ENCODE measurements at places on chromosomes 6 and 20.

DNA sequence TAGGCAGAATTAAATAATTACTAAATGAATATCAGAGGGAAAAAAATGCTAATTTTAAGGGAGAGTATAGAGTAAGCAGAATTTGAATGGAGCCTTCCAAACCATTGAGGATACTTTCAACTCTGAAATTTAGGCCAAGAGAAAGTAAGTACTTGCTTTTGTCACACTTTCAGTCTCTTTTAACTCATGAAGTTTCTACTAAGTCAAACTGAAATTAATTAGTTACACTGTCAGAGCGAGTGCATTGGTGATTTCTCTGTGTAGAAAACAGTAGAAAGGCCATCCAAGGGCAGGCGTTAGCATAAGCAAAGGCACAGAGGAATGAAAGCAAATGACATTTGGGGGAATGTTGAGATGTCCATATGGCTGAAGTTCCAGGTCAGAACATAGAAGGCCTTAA, 92.9 kb downstream of the PLEKHG1 start:
- no peak for DNase-seq

GRCh38 chr6:135796643-135797305, 54.7 kb upstream of the PDE7B start:
- DNase-seq: no peak

DNA sequence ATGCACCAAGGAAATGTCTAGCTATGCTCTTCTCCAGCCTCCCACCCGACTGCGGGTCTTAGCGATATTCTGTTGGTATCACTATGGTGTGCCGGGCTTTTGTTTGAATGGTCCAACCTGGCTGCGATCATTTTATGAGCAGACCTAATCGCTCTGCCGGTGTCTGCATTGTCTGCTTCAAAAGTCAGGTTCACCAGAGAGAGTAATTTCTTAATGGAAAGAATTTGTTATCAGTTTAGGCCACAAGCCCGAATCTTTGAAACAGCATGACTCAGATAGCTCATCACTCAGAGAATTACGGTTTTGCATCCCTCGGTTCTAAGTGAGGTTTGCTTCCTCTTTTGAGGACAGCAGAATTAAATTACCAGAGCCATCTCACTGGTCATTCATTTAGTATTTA, 521.0 kb upstream of the ARID1B start:
- DNase-seq: no peak

DNA sequence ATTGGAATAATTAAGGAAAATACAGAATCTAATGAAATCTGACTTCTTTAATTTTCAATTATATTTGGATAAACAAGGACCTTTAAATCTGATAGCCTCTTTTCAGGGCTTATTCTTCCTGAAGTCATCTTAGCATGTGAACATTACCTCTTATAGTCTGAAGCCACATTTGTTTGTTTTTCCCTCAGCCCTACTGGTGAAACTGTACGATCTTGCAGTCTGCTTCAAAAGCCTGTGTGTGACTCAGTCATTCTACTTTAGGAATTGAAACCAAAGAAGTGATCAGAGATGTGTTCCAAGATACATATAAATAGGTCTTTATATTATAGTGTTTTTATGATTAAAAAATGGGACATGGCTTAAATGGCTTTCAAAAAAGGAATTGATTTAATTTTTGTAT, 67.5 kb downstream of the MACROD2 start:
- no peak for DNase-seq

- no peak for DNase-seq
These were observed 30.3 kb upstream of the MAS1 start for GRCh38 chr6:159860482-159860881.

GRCh38 chr20:26169506-26169905, 472.9 kb upstream of the ZNF337 start:
- DNase-seq: no peak

GRCh38 chr6:157953580-157954091, 28.0 kb upstream of the SYNJ2 start:
- DNase-seq: no peak

- peak; percentile 67 for DNase-seq
These were observed 9.7 kb downstream of the TRIM31 start for GRCh38 chr6:30102970-30103871.

DNA sequence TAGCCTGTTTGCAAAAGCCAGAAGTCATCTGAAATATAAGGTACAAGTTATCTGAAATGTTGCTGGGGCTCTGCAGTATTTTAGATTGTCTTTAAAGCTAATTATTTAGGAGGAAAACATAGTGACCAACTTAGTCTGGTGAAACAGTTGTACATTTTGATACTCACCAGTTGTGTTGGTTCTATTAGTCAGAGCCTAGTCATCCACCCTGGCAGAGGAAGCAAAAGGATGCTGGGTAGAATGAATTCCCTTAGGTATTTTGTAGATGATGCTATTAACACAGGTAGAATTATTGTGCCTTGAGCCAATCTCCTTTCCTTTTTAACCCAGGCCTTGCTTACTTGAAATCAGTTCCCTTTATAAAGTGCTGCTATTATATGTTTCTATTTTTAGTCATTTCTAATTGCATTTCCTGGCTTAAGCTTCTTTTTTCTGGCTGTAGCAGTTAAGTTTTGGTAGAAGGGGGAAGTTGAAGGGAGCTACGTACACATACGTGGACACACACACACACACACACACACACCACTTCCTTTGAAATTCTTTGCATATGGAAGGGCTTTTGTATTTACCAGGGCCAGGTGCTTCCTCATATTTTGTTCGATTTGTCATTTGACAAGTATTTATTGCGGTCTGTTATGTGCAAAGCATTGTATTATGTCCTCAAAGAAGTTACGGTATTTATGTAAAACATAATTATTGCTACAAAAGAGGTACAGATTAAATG, 82.4 kb downstream of the RTN4IP1 start:
- DNase-seq: no peak
